ENCODE measurements at places on chromosomes 5 and 9. TPM values are rescaled to one million over a fixed set of nuclear protein-coding genes. Genes with fewer than 3 reads are reported as not detected.

Gene NUP214
- total RNA-seq: 29.0 TPM

Gene GABRA1
- total RNA-seq: not detected

Gene GLE1
- total RNA-seq: 19.1 TPM

Gene APBA1
- 8.4 TPM for total RNA-seq

Gene IFNA13
- total RNA-seq: not detected

Gene FAM170A
- total RNA-seq: not detected

Gene DNAJA1
- total RNA-seq: 75.5 TPM

Gene CTSL
- 162 TPM for total RNA-seq

Gene BAAT
- total RNA-seq: not detected

Gene COL23A1
- 5.5 TPM for total RNA-seq

Gene CDHR2
- 0.29 TPM for total RNA-seq

Gene PDGFRB
- total RNA-seq: 62.9 TPM

Gene GM2A
- total RNA-seq: 33.1 TPM

Gene MELK
- total RNA-seq: 0.10 TPM

Gene QRFP
- total RNA-seq: not detected

Gene GFRA3
- total RNA-seq: 0.92 TPM

Gene MSMP
- not detected for total RNA-seq

Gene SNCB
- total RNA-seq: 1.3 TPM

Gene LCN10
- total RNA-seq: 9.3 TPM

Gene SERF1A
- 4.1 TPM for total RNA-seq
